ENCODE measurements at places on chromosomes 13 and 19. TPM values are rescaled to one million over a fixed set of nuclear protein-coding genes. Genes with fewer than 3 reads are reported as not detected.

GJB6 gene
- polyA plus RNA-seq, result not detected

ARL11 gene
- polyA plus RNA-seq, result 3.0 TPM

- no peak for DNase-seq
- no peaks in the 10 kb centered on the region for H3K4me1 ChIP-seq
- H3K27ac ChIP-seq, result no peak overlapping the region
- no peaks in the 10 kb centered on the region for H3K27me3 ChIP-seq
Observed at GRCh38 chr19:12924621-12925310, 5.7 kb upstream of the SYCE2 start.

DNA sequence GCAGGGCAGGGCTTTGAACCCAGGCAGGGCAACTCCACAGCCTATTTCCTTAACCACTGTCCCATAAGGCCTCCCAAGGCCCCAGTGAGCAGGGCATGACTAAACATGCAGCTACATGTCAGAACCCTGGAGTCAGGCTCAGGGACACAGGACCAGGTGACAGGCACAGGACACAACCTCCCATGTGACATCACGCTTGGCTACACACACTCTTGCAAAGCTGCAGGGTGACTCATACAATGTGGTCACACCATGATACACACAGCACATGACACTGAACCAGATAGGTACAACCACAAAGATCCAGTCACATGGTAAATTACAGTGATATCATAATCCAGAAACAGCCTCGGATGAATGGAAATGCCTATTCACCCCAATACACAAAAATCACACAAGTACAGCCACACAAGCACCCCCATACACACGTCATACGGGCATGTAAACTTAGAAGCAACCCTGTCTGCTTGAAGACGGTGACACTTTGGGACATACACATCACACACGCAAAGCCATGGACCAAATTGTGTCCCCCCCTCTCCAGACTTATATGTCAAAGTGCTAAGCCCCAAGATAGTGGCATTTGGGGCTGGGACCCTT lies 14.5 kb downstream of the KLK4 start:
- H3K27ac ChIP-seq, result no peak overlapping the region
- H3K4me3 ChIP-seq, result no peak overlapping the region
- no peaks in the 10 kb centered on the region for H3K27me3 ChIP-seq
- no peaks in the 10 kb centered on the region for H3K36me3 ChIP-seq
- no peak for DNase-seq
- no peaks in the 10 kb centered on the region for H3K4me1 ChIP-seq

ATP11A gene
- 46.3 TPM for polyA plus RNA-seq

- H3K27ac ChIP-seq, result no peak overlapping the region
- peaks cover 2% of the 10 kb centered on the region for H3K4me1 ChIP-seq
- no peaks in the 10 kb centered on the region for H3K36me3 ChIP-seq
- H3K4me3 ChIP-seq, result no peak overlapping the region
- no peak for DNase-seq
Observed at GRCh38 chr13:29801102-29801501, 49.3 kb downstream of the UBL3 start.

All from lung (tissue), 17 donors.